Naive thymus-derived CD4-positive, alpha-beta T cell (primary cell): ENCODE measurements at places on chromosomes 13 and 19. TPM values are rescaled to one million over a fixed set of nuclear protein-coding genes. Genes with fewer than 3 reads are reported as not detected.

- no peak for DNase-seq
These were observed 14.0 kb upstream of the TOMM40 start for GRCh38 chr19:44876930-44877535.

- DNase-seq: no peak
These were observed 6.2 kb downstream of the MIER2 start for GRCh38 chr19:338421-338820.

DNA sequence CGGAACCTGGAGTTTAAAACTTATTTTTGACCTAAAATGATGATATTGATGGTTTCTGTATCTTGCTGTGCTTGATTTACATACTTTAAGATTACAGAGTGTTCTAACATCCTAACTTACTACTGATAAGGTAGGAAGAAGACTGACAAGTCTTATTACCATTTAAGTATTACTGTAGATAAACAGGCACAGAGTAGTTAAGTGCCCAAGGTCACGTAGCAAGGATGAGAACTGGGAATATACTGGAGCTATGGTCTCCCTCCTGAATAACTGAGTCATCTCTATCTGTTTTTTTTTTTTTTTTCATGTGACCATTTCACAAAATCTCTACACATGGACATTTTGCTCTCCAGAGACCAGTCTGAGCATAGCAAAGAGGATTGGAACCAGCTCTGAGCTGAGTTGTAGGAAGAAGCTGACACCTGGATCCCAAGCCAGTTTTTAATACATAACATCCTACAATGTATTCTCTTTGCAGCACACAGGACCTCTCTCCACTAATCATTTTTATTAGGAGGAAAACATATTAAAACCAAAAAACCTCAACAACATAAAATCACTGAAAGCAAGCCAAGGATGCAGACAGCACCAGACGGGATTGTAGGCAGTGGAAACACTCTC is 173.5 kb downstream of the DNAJC15 start:
- DNase-seq: no peak

GRCh38 chr19:13505761-13506470 is 363 bp downstream of the CACNA1A start:
- DNase-seq: no peak

- DNase-seq: no peak
These were observed 491.2 kb downstream of the GPC5 start for GRCh38 chr13:91889641-91890040.

GRCh38 chr13:75372923-75373841 is 108.8 kb downstream of the TBC1D4 start:
- no peak for DNase-seq

GRCh38 chr13:110327051-110327721 is 20.1 kb downstream of the COL4A2 start:
- no peak for DNase-seq

GRCh38 chr13:47904891-47905290 is 96.2 kb downstream of the SUCLA2 start:
- no peak for DNase-seq

- no peak for DNase-seq
These were observed 1290.0 kb downstream of the UQCRFS1 start for GRCh38 chr19:27922970-27923369.

DNA sequence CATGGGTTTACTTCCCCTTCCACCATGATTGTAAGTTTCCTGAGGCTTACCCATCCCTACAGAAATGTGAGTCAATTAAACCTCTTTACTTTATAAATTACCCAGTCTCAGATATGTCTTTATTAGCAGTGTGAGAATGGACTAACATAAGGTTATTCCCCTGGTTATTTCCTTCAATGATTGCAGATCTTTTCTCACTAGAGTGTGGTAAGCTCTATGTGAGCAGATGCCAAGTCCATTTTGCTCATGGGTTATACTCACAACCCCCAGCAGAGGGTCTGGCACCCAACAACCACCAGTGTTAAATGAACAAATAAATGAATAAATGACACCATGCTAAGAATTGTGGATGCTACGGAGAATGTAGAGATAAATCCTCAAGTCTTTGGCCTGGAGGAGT is 472.8 kb downstream of the LIG4 start:
- no peak for DNase-seq

DNA sequence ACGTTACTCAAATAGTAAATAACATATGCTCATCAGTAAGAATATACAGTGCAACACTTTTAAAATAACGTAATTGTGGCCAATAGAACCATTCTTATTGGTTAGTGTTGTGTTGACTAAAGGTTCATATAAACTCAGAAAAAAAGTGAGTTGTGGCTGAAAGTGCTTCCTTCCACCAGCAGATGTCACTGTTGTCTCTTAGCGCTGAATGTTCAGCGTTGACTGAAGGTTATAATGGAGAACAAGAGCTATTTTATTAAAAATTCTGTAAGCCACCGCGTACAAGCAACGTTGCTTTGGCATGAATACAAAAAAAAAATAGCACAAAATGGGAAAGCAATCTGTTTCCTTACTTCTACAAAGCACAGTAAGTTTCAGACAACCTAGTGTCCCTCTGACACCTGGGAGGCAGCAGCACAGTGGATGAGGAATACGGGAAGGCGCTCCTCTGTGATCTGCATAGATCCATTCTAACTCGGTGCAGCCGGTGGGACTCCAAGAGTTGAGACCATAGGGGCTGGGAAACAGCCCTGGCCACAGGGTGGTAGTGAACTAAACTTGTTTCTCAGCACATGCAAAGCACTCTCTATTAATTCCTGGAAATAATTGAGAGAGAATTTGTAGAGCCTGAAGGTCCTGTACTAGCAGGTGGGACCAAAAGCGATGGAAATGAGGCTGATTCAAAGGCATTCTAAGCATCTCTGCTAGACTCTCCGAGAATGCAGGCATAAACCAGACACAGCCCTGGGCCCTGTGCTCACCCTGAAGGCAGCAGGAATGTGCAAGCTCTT is 23.9 kb upstream of the OXGR1 start:
- peak; percentile 45 for DNase-seq

DNA sequence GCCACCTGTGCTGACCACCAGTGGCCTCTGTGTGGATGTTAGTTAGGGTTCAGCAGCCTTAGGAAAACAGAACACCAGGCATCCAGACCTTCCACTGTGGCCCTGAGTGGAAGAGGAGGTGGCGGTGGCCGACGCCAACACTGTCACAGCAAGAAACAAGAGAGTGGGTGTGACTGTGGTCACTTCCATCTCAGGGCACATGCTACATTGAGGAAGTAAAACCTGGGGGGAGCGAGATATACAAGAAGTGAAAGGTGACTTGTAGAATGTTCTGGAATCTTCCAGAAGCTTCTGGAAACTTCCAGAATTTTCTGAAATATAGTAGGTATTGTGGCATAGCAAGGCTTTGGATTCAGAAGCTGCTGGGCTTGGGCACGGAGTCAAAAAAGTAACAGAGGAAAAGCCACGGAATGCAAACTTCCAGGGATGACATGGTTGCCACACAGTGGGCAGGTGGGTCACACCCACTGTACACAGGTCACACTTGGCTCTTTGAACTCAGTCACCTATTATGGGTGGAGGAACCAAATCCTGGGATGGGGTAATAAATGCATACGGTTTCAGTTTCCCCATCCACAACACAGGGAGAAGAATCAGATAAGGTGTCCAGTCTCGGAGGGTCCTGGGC is 24.3 kb downstream of the GNG7 start:
- no peak for DNase-seq

GRCh38 chr13:73292127-73292526 is 233.3 kb downstream of the KLF5 start:
- DNase-seq: no peak

DNA sequence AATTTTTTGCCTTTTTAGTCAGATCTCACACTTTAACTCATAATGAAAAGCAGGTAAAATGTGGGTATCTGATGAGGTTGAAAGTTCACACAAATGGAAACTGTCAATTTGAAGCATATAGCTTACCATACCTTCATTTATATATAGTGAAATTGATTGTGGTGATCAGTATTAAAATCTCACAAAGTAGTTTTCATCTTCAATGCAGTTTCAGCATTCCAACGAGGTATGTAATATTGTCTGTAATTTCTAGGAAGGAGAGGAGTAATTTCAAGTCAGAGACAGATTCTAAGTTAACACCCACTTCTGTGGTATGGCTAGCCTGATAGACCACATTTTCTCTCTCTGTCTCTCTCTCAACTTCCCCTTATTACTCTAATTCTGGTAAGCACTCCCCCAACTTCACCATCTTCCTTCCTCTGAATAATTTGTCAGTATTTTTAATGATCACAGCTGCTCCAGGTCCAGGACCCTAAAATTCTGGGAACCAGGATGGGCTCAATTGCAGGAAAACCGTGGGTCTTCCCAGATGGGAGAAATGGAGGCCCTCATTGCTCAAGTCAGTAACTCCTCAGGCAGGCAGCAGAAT is 455.7 kb downstream of the FGF9 start:
- no peak for DNase-seq

GRCh38 chr19:15120135-15121026 is 13.2 kb downstream of the SYDE1 start:
- no peak for DNase-seq

- DNase-seq: no peak
These were observed 22.2 kb downstream of the FUZ start for GRCh38 chr19:49790866-49791265.

DNA sequence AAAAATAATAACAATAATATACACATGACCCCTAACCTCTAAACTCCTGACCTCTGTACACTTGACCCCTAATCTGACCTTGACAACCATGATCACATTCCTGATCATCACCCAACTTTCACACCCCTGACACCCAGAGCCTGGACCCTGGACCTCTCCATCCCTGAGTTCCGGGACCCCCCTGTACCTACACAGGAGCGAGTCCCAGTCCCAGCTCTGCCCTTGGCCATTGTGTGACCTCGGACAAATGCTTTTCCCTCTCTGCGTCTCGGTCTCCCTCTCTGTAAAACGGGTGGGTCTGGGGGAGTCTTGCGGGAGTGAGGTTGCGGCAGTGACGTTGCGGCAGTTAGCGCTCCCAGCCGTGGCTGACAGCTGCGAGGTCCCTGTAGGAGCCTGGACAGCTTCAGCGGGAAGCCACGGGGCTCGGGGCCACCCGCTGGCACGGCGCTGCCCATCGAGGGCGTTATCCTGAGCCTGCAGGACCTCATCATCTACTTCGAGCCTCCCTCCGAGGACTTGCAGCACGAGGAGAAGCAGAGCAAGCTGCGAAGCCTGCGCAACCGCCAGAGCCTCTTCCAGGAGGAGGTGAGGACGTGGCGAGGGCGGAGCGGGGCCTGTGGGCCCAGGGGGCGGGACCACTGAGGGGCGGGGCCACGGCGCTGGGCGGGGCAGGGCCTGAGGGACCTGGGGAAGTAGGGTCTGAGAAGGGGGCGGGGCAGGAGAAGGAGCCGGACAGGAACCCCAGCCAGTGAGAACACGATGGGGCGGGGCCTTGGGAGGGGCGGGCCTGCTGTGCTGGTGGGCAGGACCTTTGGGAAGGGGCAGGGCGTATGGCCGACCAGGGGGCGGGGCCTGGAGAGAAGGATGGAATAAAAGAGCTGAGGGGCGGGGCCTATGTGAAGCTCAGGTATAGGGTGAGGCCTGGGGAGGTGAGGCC is 19.2 kb downstream of the RYR1 start:
- no peak for DNase-seq

DNA sequence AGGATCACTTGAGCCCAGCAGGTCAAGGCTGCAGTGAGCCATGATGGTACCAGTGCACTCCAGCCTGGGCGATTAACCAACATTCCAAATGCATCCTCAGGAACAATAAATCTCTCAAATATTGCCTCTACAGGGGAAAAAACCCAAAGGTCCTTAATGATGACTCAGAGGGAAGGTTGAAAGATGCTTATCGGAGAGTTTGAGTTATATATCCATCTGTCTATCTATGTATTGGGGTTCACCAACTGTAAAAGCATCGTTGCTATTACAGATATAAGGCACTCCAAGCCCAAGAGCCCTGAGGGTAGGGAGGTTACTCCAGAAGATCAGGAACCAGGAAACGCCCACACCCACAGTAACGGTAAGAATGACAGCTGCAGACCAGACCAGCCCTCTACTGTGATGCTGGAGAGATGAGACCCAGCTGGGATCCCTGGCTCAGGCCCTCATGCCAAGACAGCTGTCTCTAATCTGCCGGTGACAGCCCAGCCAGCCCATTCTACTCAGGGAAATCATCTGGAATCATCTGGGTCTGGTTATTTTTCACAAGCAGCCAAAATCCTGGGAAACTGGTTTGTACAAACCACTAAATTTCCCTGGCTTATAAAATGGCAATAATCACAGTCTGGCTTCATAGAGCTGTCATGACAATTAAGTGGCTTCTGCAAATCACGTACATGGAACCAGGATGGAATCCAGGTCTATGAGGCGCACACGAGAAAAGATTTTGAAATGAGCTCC is 23.8 kb downstream of the TEX101 start:
- DNase-seq: no peak

MBD3L5 gene
- not detected for total RNA-seq

HSPB6 gene
- total RNA-seq: not detected

PRPF31 gene
- 63.9 TPM for total RNA-seq

OXGR1 gene
- not detected for total RNA-seq
